Activated CD4-positive, alpha-beta T cell treated with anti-CD3 and anti-CD28 coated beads, Interleukin-2, amount 10 ng/mL, durations not matched to agents 7 days and 5 days (primary cell): ENCODE measurements at places on chromosomes 12 and 14. TPM values are rescaled to one million over a fixed set of nuclear protein-coding genes. Genes with fewer than 3 reads are reported as not detected.

The BICD1 gene
- 22.4 TPM for total RNA-seq

The TCHP gene
- total RNA-seq = 36.0 TPM

The RIPK3 gene
- 41.4 TPM for total RNA-seq

The FAM186B gene
- total RNA-seq = 0.15 TPM

The ACOT6 gene
- total RNA-seq = not detected

The NTN4 gene
- total RNA-seq = 0.40 TPM

The MMAB gene
- 25.7 TPM for total RNA-seq

The HHIPL1 gene
- not detected for total RNA-seq

The NRL gene
- 3.3 TPM for total RNA-seq

The C12orf56 gene
- not detected for total RNA-seq

The WNT5B gene
- 0.15 TPM for total RNA-seq

The PRB2 gene
- not detected for total RNA-seq

The SERPINA12 gene
- not detected for total RNA-seq

The KRT75 gene
- total RNA-seq = not detected

The ANKRD33 gene
- not detected for total RNA-seq

The OTUB2 gene
- total RNA-seq = 2.3 TPM

The NPAS3 gene
- total RNA-seq = not detected

The GZMB gene
- total RNA-seq = 77.5 TPM
